Stimulated activated CD4-positive, alpha-beta T cell treated with anti-CD3 and anti-CD28 coated beads, TNF-alpha, amount 100 ng/mL, for 24 hours (primary cell): ENCODE measurements at places on chromosomes 7 and 10.

- no peak for DNase-seq
Observed at GRCh38 chr10:17349717-17350116, 104.7 kb downstream of the ST8SIA6 start.

DNA sequence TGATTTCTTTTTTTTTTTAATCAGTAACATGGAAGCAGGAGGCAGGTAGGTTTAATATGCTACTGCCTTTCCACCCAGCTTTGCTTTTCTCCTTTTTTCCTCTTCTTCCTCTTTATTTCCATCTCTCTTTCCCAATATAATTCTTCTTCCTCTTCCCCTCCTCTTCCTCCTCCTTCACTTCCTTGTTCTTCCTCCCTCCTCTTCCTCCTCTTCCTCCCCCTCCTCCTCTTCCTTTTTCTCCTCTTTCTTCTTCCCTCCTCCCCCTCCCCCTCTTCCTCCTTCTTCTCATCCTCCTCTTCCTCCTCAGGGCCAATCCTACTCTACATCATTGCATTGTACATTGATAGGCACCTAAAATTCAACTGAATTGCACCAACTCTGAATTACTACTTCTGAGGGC is 11.4 kb downstream of the ZNF503 start:
- DNase-seq: no peak

- DNase-seq: no peak
Observed at GRCh38 chr10:116988311-116988710, 16.7 kb downstream of the SHTN1 start.

DNA sequence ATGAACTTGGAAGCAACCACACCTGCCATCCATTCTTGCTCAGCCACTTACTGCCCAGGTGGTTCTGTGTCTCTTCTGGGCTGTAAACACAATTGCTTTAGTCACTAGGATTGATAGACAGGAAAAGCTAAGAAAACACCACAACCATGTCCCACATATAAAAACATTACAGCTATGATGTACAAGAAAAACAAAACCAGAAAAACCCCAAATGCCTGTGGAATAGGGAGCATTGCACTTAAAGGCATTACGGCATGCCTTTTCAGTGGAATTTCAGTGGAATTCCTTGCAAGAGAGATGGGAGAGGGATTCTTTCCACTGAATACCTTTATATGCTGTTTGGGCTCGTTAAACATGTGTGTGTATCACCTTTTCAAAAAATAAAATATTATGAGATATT is 44.2 kb upstream of the GPR26 start:
- no peak for DNase-seq

DNA sequence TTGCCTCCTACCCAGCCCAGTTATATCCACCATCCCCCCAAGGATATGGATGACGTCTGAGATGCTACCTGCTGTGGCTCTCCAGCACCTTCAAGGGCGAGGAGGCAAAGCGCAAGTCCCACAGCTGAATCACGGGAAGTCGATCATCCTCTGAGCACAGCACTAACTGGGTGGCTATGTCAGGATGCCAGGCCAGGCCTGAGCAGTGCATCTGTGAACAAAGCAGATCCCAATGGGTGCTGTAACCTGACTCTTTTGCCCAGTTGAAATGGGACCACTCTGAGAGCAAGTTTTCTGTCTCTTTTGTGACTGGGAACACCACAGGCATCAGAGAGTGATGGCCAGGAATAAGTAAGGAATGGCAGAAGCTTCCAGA is 12.3 kb downstream of the SEC31B start:
- no peak for DNase-seq
